ENCODE measurements at places on chromosomes 7 and 10.

- DNase-seq: no peak
Observed at GRCh38 chr7:55073051-55073511, 54.3 kb downstream of the EGFR start.

DNA sequence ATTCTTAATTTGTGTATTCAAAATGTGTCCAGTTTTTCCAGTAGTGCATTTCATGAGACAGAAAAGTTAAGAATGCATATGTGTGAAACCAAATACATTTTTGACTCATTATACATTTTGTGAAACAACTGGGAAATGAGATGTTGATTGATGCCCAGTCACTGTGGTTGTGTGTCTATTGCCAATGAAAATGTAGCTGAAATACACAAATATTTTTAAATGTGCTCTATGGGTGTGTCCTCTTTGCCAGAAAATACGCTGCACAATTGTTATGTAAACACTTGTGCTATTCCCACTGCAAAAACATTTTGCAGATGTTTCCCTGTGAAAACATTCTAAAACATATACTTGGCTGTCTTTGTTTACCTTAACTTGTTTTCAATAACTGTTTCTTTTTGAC lies 395.2 kb downstream of the TFEC start:
- no peak for DNase-seq

DNA sequence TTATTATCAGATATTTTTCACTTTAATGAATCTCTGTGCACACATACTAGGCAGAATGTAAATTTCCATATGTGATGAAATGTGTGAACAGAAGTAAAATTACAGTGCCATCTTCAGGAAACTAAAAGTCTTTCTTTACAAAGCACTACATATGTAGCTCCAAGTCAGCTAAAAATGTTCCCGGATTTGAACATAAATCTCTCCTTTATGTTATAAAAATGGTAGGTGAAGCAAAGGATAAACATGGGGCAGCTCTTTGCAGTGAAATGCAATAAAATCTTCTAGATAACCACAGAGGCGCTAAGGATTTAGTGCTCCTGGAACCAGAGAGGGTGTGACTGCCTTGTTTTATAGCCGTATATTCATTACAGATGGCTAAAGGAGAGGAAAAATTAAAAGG lies 104.9 kb upstream of the C7orf33 start:
- no peak for DNase-seq

DNA sequence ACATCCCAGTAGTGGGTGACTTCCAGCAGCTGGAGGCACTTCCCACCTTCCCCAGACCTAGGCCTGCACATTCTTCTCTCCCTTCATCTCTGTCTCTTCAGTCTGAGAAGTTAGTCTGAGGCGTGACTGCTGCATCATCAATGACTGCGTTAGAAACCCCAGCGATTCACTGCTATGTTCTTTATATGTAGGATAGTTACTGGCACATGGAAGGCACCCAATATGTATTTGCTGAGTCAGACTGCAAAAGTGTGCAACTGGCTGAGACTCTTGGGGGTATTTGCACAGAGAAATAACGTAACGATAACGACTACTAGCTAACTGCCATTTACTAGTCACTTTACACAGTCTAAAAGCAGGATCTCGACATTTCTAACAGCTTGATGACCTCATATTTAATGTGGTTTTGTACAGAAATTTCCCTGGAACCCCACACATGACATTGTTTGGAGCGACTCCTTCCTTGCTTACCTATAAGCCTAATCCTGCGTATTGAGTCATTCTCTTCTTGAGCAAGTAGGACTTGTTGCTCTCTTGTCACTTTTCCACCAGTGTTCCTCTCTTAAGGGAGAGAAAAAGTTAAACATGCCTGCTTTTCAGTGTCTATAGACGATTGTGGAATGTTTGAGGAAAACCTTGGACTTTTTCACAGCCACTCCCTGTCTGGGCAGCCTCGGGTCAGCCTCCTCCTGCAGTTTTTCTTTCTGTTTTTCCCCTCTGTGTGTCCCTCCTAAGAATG lies 45.5 kb downstream of the THNSL1 start:
- DNase-seq: no peak

GRCh38 chr7:6558837-6559236 lies 7.6 kb upstream of the GRID2IP start:
- DNase-seq: no peak

All from activated effector memory CD4-positive, alpha-beta T cell treated with Interleukin-2 at 50 U/mL for 16 hours (primary cell).